ENCODE measurements at places on chromosomes 7 and 10. TPM values are rescaled to one million over a fixed set of nuclear protein-coding genes. Genes with fewer than 3 reads are reported as not detected.

GRCh38 chr7:141702047-141702567, at the start of gene DENND11:
DENND11 (minus strand) TSS chr7:141702166; CDS start chr7:141702153, 13 bp downstream.
- peak; percentile 53 for DNase-seq

DNA sequence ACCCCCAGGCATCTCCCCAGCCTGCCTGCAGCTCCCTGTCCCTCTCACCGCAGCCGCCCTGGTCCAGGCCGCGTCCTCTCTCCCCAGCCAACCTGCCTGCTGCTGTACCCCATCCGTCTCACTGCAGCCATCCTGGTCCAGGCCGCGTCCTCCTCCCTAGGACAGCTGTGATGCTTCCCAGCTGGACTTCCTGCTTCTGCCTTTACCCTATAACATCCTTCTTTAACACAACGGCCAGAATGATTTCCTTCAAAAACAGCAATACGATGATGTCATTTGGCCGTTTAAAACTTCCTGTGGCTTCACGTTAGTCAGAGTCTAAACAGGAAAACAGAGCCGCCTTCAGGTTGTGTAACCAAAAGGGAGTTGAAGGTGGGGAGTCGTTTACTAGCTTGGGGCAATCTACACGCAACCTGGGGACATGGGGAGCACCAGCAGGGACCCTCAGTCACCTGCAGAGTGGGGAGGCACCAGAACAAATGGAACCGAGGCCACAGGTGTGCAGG, 32.2 kb upstream of the ZFAND2A start:
- no peak for DNase-seq

GRCh38 chr7:16599860-16600259, 45.7 kb downstream of the ANKMY2 start:
- no peak for DNase-seq

DNA sequence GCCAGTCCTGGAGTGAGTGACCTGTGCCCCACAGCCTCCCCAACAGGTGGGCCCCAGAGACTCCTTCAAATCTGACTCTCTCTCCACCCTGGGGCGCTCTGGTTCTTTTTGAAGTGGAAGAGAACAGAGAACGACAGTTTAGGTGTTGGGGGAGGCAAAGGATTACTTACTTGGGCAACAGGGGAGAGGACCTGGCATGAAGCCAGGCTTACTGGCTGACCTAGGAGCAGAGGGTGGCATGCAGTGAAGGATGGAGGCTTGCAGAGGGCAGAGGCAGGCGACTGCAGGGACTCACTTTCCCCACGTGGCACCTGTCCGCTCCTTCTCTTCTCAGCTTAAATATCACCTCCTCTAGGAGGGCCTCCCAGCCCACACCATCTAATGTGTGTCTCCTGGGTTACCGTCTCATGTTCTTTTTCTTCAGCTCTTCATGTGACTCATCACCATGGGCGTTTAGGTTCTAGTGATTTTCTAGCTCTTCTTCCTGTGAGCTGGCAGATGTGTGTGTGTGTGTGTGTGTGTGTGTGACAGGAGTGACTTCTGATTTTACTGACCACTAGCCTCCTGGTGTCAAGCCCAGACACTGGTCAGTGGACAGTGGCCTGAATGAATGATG, 15.5 kb downstream of the LZTS2 start:
- no peak for DNase-seq

- no peak for DNase-seq
Observed at GRCh38 chr7:3578399-3578798, 277.3 kb downstream of the SDK1 start.

DNA sequence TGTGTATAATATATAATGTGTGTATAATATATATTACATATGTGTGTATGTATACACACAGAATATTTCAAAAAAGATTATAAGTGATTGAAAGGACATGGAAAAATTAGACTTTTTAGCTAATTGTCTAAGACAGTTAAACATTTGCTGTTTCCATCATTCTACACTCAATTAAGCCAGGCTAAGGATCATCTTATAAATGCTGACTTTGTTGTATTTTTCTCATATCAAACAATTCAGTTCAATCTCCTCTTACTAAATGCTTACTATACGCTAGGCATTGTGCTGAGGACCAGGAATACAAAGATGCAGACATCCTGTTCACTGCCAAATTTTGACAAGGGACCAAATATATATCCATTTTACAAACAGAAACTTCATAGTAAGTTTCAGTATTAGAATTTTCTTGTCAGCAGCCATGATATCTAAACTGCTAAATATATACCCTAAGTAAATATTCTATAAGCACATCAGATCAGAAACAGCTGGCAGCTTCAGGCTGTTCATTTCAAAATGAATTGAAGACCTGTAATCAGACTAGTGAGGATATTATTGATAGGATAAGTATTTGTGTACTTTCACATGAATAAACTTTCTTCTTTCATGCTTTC, 10.3 kb upstream of the LRRN3 start:
- DNase-seq = no peak

GRCh38 chr7:32447218-32447617, 43.0 kb downstream of the LSM5 start:
- DNase-seq = no peak

Gene NEURL1
- total RNA-seq = 61.2 TPM

Gene PDE6C
- not detected for total RNA-seq

Data from transverse colon (tissue), 4 donors.